Mesothelial cell of epicardium (in vitro differentiated cells): ENCODE measurements at places on chromosomes 6 and 20.

GRCh38 chr20:15154070-15154469, 816.7 kb upstream of the FLRT3 start:
- DNase-seq = no peak
- H3K4me1 ChIP-seq = no peaks in the 10 kb centered on the region
- no peak overlapping the region for H3K27ac ChIP-seq

GRCh38 chr6:134564705-134565104, 246.8 kb upstream of the SGK1 start:
- no peaks in the 10 kb centered on the region for H3K27me3 ChIP-seq
- H3K27ac ChIP-seq = no peak overlapping the region
- H3K36me3 ChIP-seq = peaks cover 2% of the 10 kb centered on the region
- no peak overlapping the region for H3K4me3 ChIP-seq
- no peak for DNase-seq

DNA sequence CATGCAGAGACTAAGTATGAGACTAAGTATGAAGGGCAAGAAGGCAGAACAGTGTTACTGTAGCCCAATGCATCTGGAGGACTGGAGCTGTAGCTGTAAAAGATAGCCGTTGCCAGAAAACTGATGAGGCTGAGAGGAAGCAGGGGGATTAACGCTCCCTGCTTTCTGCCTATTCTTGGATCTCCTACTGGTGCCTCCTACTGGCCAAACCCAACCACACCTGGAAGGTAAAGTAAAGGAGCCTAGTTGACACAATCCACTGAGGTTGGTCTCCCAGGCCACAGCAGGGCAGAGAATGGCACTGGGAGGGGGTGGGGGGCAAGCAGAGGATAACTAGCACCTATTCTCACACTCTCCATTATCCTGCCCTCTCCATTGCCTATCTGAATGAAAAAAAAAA, 105.0 kb upstream of the MRPS10 start:
- no peak for DNase-seq
- H3K36me3 ChIP-seq = peaks cover 8% of the 10 kb centered on the region
- peaks cover 7% of the 10 kb centered on the region for H3K4me1 ChIP-seq
- H3K27ac ChIP-seq = no peak overlapping the region
- no peaks in the 10 kb centered on the region for H3K27me3 ChIP-seq

- no peak for DNase-seq
- H3K4me3 ChIP-seq = no peak overlapping the region
Observed at GRCh38 chr6:1296542-1296941, 15.4 kb upstream of the FOXQ1 start.

GRCh38 chr6:117506180-117506835, 23.8 kb downstream of the DCBLD1 start:
- H3K27ac ChIP-seq = peak overlapping the region; percentile 93
- H3K27me3 ChIP-seq = no peaks in the 10 kb centered on the region
- peaks cover 52% of the 10 kb centered on the region for H3K4me1 ChIP-seq
- no peak for DNase-seq

DNA sequence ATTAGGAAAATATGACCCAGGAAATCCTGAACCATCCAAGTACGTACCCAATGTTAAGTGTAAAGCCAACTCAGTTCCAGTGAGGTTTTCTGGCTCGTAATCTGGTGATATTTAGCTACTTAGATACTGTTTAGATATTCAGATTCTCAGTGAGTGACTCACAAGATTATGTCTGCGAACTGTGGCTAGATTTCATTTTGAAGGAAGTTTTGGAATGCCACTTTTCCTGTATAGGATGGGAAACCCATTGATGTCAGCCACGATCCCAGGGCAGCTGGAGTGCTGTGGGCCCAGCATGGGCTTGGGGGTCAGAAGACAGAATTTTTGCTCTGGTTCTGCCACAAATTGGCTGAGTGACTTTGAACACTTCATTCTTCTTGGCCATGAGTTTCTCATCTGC, 76.3 kb downstream of the TMEM170B start:
- no peak overlapping the region for H3K4me3 ChIP-seq
- H3K36me3 ChIP-seq = no peaks in the 10 kb centered on the region
- DNase-seq = no peak
- no peaks in the 10 kb centered on the region for H3K4me1 ChIP-seq

DNA sequence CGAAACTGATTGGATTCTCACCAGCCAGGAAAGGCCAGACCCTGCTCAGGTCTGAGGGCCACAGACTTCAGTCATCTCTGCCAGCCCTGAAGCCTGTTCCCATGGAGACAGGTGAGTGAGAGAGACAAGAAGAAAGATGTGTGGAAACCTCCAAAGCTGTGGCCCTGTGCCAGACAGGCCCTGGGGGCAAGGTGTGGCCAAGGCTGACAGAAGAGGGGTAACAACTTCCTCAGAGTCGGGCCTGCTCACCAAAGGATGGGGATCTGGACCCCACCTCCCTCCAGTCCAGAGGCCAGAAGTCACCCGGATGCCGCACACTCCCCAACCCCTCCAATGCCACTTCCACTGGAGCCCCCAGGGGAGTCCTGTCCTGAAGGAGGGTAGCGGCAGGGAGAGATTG, 73.6 kb downstream of the MDGA1 start:
- no peak for DNase-seq
- no peaks in the 10 kb centered on the region for H3K36me3 ChIP-seq
- H3K27ac ChIP-seq = no peak overlapping the region

- H3K4me3 ChIP-seq = no peak overlapping the region
- DNase-seq = no peak
- H3K27ac ChIP-seq = no peak overlapping the region
Observed at GRCh38 chr20:42968746-42969145, 221.0 kb downstream of the PTPRT start.

DNA sequence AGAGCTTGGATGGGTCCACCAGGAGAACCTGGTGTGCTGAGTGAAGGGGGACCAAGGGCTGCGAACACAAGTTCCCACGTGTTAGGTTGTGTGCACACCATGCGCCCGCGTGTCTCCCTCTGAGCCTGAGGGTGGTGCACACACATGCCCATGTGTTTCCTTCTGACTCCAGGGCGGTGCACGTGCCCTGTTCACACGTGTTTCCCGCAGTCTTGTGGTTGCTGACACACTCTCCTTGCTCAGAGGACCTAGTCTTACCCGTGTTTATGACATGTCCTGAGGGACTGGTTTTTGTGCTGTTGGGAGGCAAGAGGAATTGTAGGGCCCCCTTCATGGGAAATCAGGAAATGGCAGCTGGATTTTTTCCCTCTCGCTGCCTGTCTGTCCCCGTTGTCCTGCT, 36.3 kb upstream of the PCMTD2 start:
- no peak overlapping the region for H3K27ac ChIP-seq
- peaks cover 40% of the 10 kb centered on the region for H3K4me1 ChIP-seq
- peaks cover 29% of the 10 kb centered on the region for H3K27me3 ChIP-seq
- H3K36me3 ChIP-seq = no peaks in the 10 kb centered on the region

- peak overlapping the region; percentile 61 for H3K27ac ChIP-seq
- no peak overlapping the region for H3K4me3 ChIP-seq
- H3K36me3 ChIP-seq = no peaks in the 10 kb centered on the region
- no peaks in the 10 kb centered on the region for H3K27me3 ChIP-seq
- peak; percentile 5 for DNase-seq
- peaks cover 17% of the 10 kb centered on the region for H3K4me1 ChIP-seq
Observed at GRCh38 chr6:170134471-170135440, 156.1 kb downstream of the DLL1 start.

GRCh38 chr6:92023410-92023966, 1395.9 kb downstream of the EPHA7 start:
- no peaks in the 10 kb centered on the region for H3K36me3 ChIP-seq
- DNase-seq = no peak
- H3K4me1 ChIP-seq = peaks cover 5% of the 10 kb centered on the region
- H3K27ac ChIP-seq = no peak overlapping the region
- peaks cover 1% of the 10 kb centered on the region for H3K27me3 ChIP-seq

DNA sequence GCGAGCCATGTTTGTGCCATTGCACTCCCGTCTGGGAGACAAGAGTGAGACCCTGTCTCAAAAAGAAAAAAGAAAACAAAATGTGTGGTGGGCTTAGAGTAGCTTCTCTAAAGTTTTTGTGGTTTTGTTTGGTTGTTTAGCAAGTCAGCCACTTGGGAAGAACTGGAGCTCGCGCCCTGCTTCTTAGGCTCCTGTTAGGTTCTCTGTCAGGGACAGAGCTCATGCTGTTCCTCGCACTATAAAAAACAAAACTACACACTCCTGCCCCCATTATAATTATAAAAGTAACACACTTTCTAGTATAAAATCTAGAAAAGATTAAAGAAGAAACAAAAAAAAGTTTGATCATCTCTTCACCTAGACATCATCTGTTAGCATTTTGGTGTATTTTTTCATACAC, 33.0 kb downstream of the GMPR start:
- peaks cover 20% of the 10 kb centered on the region for H3K4me1 ChIP-seq
- no peak overlapping the region for H3K4me3 ChIP-seq
- H3K36me3 ChIP-seq = no peaks in the 10 kb centered on the region
- DNase-seq = no peak
- H3K27me3 ChIP-seq = peaks cover 9% of the 10 kb centered on the region
- H3K27ac ChIP-seq = no peak overlapping the region

DNA sequence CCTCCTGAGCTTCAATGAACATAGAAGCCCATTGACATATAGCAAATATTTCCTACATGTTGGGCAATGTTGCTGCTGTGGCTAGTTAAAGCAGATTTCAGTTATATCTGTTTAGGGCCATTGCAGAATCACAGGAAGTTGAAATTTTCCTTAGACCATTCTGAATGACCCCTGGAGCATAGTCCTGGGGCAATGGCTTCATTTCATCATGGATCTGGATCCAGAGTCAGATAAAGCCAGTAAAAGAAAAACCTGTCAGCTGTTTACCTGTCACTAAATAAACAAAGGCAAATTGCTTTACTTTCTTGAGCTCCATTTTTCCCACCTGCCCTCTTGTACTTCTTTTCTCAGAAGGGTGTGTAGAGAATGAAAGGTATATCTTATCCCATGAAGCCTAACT, 494.0 kb upstream of the MAP3K7 start:
- DNase-seq = no peak
- H3K27me3 ChIP-seq = no peaks in the 10 kb centered on the region
- H3K4me1 ChIP-seq = peaks cover 37% of the 10 kb centered on the region
- H3K27ac ChIP-seq = no peak overlapping the region
- no peak overlapping the region for H3K4me3 ChIP-seq

DNA sequence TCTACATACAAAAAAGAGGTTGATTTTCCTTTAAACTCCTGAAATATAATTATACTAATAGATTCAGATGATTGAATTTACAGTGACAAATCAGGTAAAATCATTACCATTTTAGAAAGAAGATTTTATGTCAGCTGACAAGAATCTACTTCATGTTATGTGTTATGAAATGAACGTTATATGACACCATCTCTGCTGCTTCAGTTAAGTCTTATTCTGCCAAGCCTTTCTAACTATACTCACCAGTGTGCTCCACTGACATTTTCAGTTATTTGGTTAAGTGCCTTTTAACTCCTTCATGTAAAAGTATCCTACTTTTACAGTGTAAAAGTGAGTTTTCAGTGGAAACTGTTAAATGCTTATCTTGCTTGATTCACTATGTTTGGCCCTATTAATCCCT, 80.4 kb downstream of the RWDD2A start:
- peaks cover 3% of the 10 kb centered on the region for H3K36me3 ChIP-seq
- no peak overlapping the region for H3K4me3 ChIP-seq
- no peak for DNase-seq

GRCh38 chr6:72651174-72651573, 29.3 kb downstream of the KCNQ5 start:
- peak overlapping the region; percentile 80 for H3K27ac ChIP-seq
- peaks cover 5% of the 10 kb centered on the region for H3K27me3 ChIP-seq
- no peak for DNase-seq
- H3K36me3 ChIP-seq = no peaks in the 10 kb centered on the region
- no peak overlapping the region for H3K4me3 ChIP-seq
- H3K4me1 ChIP-seq = peaks cover 45% of the 10 kb centered on the region

DNA sequence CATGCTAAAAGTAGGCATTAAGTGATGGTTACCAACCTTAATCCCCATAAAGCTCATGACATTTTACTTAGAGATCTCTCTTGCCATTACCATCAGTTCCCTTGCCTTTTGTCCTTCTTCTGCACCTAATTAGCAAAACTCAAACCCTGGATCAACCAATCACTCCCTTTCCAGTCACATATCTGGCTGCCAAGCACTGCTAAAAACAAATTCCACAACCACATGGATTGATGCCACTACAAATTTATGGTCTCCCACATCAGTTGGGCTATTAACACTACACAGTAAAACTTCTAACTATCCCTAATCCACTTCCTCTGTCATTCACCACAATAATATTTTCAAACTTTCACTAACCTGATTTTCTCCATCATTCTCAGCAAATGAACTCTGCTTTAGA, 54.3 kb upstream of the RNF146 start:
- DNase-seq = no peak
- no peak overlapping the region for H3K27ac ChIP-seq
- no peaks in the 10 kb centered on the region for H3K36me3 ChIP-seq
- no peaks in the 10 kb centered on the region for H3K4me1 ChIP-seq
- peaks cover 9% of the 10 kb centered on the region for H3K27me3 ChIP-seq
- H3K4me3 ChIP-seq = no peak overlapping the region

GRCh38 chr6:96016334-96017069, 728 bp downstream of the FUT9 start:
- H3K27me3 ChIP-seq = peaks cover 53% of the 10 kb centered on the region
- H3K27ac ChIP-seq = no peak overlapping the region
- no peak for DNase-seq
- H3K4me3 ChIP-seq = peak overlapping the region; percentile 76
- H3K36me3 ChIP-seq = no peaks in the 10 kb centered on the region

DNA sequence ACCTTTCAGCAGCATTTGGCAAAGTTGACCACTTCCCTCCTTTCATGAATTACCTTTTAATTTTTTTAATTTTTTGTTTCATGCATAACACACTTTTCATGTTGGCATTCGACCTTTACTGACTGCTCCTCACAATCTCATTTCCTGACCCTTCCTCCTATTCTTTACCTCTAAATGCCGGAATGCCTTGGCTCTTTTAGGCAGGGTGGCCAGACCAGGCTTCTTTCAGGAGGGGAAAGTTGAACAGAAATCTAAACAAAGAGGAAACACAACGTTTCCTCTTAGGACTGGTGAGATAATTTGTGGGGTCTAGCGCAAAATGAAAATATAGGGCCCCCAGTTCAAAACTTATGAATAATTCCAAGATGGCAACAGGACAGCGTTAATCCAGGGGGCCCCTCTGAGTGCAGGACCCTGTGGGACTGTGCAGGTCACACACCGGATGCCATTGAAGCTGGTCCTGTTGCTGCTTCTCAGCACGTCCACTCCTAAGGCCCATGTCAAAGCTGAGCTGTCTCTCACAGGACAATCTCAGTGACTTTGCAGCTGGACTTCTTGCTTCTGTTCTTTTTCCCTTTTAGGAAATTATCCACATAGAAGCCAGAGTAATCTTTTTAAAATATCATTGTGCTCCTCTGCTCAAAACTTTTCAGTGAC, 313.8 kb downstream of the HDGFL1 start:
- peaks cover 4% of the 10 kb centered on the region for H3K36me3 ChIP-seq
- peak overlapping the region; percentile 56 for H3K27ac ChIP-seq
- DNase-seq = no peak
- no peaks in the 10 kb centered on the region for H3K27me3 ChIP-seq
- peaks cover 43% of the 10 kb centered on the region for H3K4me1 ChIP-seq
- H3K4me3 ChIP-seq = no peak overlapping the region

- H3K4me3 ChIP-seq = no peak overlapping the region
- H3K36me3 ChIP-seq = peaks cover 3% of the 10 kb centered on the region
- H3K27ac ChIP-seq = no peak overlapping the region
- H3K27me3 ChIP-seq = no peaks in the 10 kb centered on the region
Observed at GRCh38 chr6:130754786-130755367, 72.3 kb upstream of the SMLR1 start.
